ENCODE measurements at places on chromosomes 12 and 14.

GRCh38 chr14:73644531-73645247 lies at the start of gene DNAL1:
DNAL1 (plus strand) TSS chr14:73644986; CDS start chr14:73645040, 54 bp downstream.
- DNase-seq: peak; percentile 85

DNA sequence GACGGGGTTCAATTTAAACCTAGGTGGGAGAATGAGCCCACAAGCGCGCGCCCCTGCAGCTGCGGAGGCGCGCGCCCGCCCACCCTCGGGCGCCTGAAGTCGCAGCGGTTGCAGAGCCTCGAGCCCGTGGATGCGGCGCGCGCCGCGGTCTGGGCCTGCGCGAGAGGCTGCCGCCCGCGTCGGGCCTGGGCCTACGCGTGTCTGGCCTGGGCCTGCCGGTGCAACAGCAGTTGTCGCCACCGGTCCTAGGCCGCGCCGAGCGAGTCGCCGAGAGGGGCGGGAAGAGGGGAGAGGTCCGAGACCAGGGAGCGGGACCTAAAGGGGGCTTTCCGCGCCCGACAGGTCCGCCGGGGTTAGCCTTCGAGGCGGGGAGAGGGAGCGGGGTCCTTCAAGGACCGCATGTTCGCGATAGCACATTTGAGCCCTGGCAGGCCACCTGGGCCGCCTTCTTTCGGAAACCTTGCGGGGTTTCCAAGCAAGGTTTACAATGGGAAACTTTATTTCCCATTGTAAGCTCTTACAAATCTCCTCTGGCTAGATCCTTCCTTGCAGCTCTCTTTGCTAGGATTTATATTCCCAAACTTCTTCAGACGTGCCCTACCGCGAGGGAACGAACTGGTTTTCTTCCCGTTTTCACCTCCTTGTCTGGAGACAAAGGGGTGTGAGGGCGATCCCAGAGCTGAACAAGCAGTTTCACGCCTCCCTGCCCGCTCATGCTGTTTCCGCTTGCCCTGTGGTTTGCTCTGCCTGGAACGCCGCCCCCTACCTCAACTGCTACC lies 6.8 kb downstream of the SIX6 start:
- DNase-seq: no peak

DNA sequence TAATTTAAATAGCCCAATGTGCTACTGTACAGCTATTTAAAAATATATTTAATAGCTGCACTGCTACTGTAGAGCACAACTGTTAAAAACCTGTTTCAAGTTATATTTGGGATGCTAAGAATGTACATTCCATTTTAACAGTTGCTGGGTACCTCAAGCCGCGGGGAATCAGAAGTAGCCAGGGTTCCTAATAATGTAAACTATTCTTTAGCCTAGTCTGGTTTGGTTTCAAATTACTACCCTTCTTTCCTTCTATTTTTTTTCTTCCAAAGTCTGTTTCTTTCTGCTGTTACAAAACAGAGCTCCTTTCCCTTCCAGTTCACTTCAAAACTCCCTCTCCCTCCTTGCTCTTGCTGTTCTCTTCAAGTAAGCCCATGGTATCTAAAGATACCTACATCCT lies 21.3 kb downstream of the SCAF11 start:
- no peak for DNase-seq

DNA sequence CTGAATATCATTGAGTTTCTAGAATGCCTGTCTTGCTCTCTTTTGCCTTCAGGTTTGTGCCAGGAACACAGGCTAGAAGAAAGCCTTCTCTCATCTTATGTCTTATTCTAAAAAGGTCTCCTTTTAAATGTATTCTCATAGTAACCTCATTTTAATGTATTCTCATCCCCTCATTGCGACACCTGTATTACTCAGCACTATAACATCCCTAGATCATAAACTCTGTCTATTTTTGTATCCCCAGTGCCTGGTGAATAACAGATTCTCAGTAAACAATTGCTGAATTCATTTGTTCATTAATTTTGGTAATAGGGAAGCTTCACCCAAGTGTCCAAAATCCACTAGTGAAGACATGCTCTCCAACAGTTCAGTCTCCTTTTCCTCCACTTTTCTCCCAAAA lies 8.8 kb upstream of the LRRK2 start:
- DNase-seq: no peak

DNA sequence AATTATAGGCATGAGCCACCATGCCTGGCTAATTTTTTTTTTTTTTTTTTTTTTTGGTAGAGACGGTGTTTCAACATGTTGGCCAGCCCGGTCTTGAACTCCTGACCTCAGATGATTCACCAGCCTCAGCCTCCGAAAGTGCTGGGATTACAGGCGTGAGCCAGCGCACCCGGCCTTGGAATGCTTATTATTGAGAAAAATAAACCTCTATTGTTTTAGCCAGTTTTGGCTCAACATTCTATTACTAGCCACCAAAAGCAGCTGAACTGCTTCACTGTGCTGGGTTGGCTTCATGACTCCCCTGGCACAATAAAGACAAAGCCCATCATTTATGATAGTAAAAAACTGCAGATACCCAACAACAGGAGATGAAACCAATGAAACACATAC lies 93.5 kb upstream of the CEP83 start:
- DNase-seq: no peak

DNA sequence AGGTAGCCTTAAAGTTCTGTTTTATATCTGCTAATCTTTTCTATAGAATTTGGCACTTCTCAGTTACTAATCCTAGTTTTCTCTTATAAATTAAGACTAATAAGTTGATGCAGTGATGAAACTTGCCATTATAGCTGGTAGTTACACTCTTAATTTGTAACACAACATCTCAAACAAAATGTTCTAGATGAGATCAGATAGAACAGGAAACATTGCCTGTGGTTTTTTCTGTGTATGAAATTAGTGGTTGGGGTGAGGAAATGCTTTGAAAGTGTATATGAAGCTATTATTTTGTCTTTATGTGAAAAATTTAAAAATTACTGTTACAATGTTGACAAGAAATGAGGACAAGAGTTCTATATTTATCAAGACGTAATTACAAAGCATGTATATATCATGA lies 91.9 kb downstream of the PCNX1 start:
- no peak for DNase-seq

DNA sequence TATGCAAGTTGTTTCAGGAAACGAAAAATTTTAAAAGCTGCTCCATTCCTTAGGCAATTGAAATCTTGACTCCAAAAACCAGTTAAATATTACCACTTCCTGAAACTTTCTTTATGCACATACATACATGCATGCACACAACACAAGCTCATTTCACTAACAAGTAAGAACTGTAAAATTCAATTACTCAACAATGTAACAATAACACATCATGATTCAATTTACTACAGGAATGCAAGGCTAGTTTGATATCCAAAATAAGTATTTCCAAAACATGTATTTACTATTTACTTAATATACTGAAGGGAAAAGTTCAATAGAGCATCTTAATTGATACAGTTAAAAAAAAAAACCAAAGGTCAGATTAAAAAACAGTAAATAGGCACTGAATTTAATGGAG lies 19.6 kb downstream of the NAP1L1 start:
- DNase-seq: no peak

DNA sequence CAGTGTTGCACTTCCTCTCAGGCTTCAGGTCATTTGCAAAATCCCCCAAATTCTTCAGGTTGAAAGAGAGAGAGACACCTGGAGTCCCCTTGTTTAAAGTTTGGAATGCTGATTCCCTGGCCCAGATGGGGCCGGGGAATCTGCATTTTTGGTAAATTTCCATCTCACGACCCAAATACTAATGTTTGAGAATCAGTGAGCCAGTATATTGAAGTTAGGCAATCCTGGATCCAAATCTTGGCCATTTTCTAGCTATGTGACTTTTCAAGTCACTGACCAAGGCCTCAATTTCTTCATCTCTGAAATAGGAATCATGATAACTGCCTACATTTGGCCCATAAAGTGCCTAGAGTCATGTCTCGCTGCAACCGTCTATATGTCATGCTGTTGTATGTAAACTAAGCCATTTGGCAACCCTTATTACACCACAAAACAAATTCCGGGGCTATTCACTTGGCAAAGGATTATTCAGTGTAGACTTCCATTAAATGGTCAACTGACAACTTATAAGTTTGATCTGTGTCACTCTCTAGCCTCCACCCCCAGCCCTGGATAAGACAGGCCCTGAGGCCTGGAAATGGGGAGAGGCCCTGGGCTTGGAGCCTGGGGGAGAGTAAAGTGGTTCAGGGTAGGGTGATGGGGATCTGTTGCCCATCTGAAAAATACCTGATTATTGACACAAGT lies 3.7 kb upstream of the ZFP36L1 start:
- no peak for DNase-seq

- no peak for DNase-seq
Measured at GRCh38 chr12:116614194-116614915, 55.2 kb downstream of the MAP1LC3B2 start.

DNA sequence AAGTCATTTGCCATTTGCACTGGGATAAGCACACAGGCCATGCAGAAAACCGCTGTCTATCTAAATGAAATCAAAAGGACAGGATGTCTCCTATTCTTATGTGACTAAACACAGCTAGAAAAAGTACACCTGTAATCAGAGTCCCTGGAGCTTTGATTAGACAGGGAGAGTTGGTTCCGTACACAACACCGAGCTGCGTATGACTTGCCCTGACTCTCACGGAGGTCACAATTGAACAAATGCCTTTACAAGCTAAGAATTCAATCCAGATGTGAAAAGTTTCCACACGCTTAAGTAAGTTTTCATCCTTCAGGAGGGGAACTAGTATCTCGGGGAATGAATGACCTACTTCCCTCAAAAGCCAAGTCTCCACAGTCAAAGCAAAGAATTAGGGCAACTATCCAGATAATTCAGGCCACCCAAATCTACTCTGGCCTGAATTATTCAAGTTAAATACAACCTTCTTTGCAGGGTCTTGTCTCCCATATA lies 67.5 kb downstream of the RTN1 start:
- no peak for DNase-seq

GRCh38 chr12:132429602-132429945 lies 60.4 kb upstream of the FBRSL1 start:
- DNase-seq: no peak

GRCh38 chr12:92363295-92364146 lies 217.9 kb upstream of the BTG1 start:
- peak; percentile 21 for DNase-seq

- no peak for DNase-seq
Measured at GRCh38 chr12:109923038-109923437, 23.0 kb downstream of the TCHP start.

GRCh38 chr12:6752167-6752920 lies 597 bp downstream of the MLF2 start:
- no peak for DNase-seq
